ENCODE measurements at places on chromosomes 16 and 17.

DNA sequence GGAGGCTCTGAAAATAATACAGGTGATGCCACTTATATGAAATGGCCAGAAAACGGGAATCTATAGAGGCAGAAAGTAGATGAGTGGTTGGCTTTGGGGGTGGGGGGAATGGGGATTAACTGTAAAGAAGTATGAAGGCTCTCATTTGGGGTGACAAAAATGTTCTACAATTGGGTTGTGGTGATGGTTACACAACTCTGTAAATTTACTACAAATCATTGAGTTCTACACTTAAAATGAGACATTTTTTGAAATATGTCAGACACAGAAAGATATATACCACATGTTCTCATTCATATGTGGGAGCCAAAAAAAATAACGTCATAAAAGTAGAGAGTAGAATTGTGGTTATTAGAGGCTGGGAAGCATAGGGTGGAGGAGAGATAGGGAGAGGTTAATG is 25.7 kb downstream of the ARHGAP17 start:
- peaks cover 51% of the 10 kb centered on the region for H3K4me1 ChIP-seq
- no peaks in the 10 kb centered on the region for H3K36me3 ChIP-seq
- no peak for DNase-seq
- no peaks in the 10 kb centered on the region for H3K27me3 ChIP-seq

DNA sequence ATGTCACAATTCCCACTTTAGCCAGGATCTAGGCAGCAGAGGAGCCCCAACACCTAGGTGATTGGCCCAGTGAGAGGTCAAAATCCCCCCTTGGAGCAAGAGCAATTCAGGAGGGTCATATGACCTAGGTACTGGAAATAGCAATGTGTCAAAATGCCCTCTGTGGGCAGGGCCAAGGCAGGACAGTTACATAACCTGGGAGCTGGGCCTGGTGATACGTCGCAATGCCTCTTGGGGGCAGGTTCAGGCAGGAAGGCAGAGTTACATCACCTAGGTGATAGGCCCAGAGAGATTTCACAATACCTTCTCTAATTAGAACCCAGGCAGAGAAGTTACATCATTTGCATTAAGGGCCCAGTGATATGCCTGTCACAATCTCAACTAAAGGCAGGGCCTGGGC is 1906.3 kb downstream of the TP53TG3F start:
- DNase-seq, result no peak
- no peaks in the 10 kb centered on the region for H3K4me1 ChIP-seq
- no peaks in the 10 kb centered on the region for H3K27me3 ChIP-seq
- H3K4me3 ChIP-seq, result no peak overlapping the region

- no peaks in the 10 kb centered on the region for H3K36me3 ChIP-seq
- H3K4me3 ChIP-seq, result no peak overlapping the region
- no peaks in the 10 kb centered on the region for H3K27me3 ChIP-seq
Observed at GRCh38 chr17:39123627-39124026, 27.8 kb downstream of the PLXDC1 start.

DNA sequence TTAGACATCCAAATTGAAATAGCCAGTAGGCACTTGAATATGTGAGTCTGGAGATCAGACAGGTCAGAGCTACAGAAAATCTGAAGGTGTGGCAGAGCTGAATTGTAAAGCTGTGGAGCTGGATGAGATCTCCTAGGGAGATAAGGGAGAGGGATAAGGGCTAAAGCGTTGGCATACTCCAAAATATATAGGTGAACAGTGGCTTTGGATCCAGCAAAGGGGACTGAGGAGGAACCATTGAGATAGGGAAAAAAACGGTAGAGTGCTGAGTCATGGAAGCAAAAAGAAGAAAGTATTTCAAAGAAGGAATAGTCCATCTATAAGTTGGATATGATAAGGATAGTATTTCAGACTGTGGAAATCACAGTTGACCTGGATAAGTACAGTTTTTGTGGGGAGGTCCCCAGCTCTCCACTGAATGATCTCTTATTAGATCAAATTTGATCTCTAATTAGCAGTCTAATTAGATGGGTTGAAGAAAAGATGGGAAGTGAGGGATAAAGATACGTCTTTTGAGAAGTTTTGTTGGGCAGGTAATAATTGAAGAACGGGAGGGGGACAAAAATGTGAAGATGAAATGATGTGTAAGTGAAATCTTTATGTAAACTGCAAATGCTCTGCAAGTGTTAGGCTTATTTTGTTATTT is 587 bp upstream of the DBF4B start:
- no peaks in the 10 kb centered on the region for H3K36me3 ChIP-seq
- H3K27ac ChIP-seq, result no peak overlapping the region
- H3K4me1 ChIP-seq, result peaks cover 4% of the 10 kb centered on the region
- DNase-seq, result no peak
- H3K27me3 ChIP-seq, result peaks cover 2% of the 10 kb centered on the region

DNA sequence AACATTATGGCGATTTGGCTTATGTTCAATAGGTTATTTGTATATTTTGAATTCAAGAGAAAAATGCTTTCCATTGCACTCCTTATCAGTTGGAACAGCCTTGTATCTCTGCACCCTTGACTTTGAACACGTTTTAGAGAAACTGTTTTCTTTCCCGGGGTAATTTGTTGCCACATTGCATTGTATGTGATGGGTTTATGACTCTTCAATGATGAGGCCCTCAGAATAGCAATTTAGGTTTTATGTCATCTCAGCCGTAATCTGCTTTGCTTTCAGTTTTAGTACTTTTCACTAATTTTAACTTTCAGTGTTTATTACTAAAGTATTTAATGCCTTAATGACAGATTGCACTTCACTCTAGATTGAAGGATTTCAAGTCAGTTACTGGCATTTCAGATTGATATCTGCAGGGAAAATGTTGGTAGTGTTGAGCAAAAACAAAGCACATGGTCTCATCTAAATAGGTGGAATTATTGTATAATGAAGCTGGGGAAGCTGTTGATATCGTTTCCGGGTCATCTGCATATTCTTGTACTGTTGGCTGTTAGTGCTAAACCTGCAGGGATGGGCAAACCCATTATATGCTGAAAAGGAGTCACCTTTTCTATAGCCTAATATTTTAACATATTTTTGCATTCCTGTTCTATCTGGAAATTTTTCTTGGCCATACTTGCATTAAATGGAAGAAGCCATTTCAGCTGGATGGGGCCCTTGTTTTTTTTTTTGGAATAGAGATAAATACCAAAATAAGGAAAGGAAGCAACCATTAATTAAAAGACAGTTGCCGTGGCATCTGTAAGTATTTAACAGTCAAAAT is 2.0 kb downstream of the LUC7L3 start:
- DNase-seq, result no peak
- no peaks in the 10 kb centered on the region for H3K36me3 ChIP-seq
- H3K27ac ChIP-seq, result peak overlapping the region; percentile 100
- peak overlapping the region; percentile 96 for H3K4me3 ChIP-seq
- H3K27me3 ChIP-seq, result no peaks in the 10 kb centered on the region

- no peak for DNase-seq
- H3K36me3 ChIP-seq, result peaks cover 19% of the 10 kb centered on the region
- no peaks in the 10 kb centered on the region for H3K4me1 ChIP-seq
- no peak overlapping the region for H3K4me3 ChIP-seq
- no peaks in the 10 kb centered on the region for H3K27me3 ChIP-seq
Observed at GRCh38 chr16:19678804-19679203, 39.2 kb downstream of the KNOP1 start.

- H3K4me1 ChIP-seq, result no peaks in the 10 kb centered on the region
- no peaks in the 10 kb centered on the region for H3K27me3 ChIP-seq
- no peak overlapping the region for H3K4me3 ChIP-seq
- peaks cover 24% of the 10 kb centered on the region for H3K36me3 ChIP-seq
- no peak overlapping the region for H3K27ac ChIP-seq
Observed at GRCh38 chr17:82932518-82933310, 92.9 kb upstream of the ZNF750 start.

GRCh38 chr17:39151943-39152818 is 744 bp upstream of the PLXDC1 start:
- H3K27ac ChIP-seq, result peak overlapping the region; percentile 100
- no peak for DNase-seq
- peak overlapping the region; percentile 95 for H3K4me3 ChIP-seq

GRCh38 chr17:10270258-10270657 is 71.9 kb upstream of the GAS7 start:
- DNase-seq, result no peak
- H3K27ac ChIP-seq, result no peak overlapping the region
- no peak overlapping the region for H3K4me3 ChIP-seq
- no peaks in the 10 kb centered on the region for H3K4me1 ChIP-seq
